A549 treated with RU486 at 1 μM for 4 hours (cell line): ENCODE measurements at places on chromosomes 2 and 18. TPM values are rescaled to one million over a fixed set of nuclear protein-coding genes. Genes with fewer than 3 reads are reported as not detected.

The CDK15 gene
- not detected in 5 replicates for total RNA-seq

The ZNF396 gene
- total RNA-seq, result 0.41 to 0.94 TPM (median 0.64 TPM) in 5 replicates

The OTOS gene
- not detected in 5 replicates for total RNA-seq

The DLX2 gene
- total RNA-seq, result 0.23 to 0.75 TPM (median 0.59 TPM) in 5 replicates

The GMPPA gene
- total RNA-seq, result 33.3 to 39.2 TPM (median 37.5 TPM) in 5 replicates

The STK11IP gene
- total RNA-seq, result 13.4 to 20.4 TPM (median 16.7 TPM) in 5 replicates

The ARHGEF33 gene
- 0.10 to 0.33 TPM (median 0.21 TPM) in 4 of 5 replicates, not detected in the other for total RNA-seq
